ENCODE measurements at places on chromosomes 16 and 17.

DNA sequence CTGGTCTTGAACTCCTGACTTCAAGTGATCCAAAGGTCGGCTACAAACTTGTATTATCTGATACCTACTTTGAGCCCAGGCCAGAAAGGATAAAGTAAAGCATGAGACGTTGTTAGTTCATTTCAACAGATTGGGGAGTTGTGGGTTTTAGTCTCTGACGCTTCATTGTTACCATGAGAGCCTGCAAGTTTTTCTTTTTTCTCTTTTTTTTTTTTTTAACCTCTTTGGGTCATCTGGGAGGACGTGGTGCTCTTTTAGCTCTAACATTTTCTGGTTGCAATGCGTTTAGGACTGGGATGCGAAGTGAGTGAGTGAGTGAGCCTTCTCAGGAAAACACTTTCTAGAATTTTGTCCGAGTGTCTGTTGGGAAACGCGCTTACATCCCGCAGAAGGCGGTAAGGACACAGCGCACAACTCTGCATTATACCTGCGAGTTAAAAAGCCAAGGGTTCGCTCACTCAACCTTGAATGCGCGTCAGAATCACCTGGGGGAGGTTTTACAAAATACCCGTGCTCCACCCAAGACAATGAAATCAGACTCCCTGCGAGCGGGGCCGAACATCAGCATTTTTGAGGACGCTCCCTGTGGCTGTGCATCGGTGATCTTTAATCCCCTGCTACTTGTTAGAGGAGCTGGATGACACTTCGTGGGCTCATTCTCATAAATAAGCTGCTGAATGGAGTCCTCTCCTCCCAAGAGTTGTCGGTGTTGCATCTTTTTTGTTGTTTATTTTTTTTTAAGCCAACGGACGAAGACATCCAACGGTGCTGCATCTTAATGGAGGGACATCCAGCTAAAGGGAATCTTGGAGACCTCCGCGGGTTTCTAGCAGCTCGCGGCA, 629 bp upstream of the RNF135 start:
- DNase-seq: no peak

GRCh38 chr17:46117117-46117516, 76.1 kb downstream of the KANSL1 start:
- no peak for DNase-seq

- no peak for DNase-seq
Observed at GRCh38 chr16:85856585-85856984, 42.4 kb upstream of the IRF8 start.

- DNase-seq: no peak
Observed at GRCh38 chr16:86248310-86248905, 261.9 kb upstream of the FOXF1 start.

DNA sequence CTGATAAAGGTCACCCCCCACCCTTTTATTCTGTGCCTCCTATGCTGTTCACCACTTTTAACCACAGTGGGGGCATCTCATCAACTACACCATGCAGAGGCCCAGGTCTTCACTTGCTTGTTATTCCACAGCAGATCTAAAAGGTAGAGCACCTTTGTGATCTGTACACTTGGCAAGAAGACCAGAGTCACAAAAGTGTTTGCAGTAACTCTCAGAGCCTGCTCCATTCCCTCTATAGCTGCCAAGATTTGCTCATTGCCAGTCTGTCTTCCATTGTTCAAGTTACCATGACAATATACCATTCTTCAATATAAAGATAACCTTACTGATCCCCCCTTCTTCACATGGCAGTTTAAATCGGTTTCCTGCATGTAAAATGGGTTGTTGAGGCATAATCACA, 180.0 kb downstream of the TOX3 start:
- no peak for DNase-seq

DNA sequence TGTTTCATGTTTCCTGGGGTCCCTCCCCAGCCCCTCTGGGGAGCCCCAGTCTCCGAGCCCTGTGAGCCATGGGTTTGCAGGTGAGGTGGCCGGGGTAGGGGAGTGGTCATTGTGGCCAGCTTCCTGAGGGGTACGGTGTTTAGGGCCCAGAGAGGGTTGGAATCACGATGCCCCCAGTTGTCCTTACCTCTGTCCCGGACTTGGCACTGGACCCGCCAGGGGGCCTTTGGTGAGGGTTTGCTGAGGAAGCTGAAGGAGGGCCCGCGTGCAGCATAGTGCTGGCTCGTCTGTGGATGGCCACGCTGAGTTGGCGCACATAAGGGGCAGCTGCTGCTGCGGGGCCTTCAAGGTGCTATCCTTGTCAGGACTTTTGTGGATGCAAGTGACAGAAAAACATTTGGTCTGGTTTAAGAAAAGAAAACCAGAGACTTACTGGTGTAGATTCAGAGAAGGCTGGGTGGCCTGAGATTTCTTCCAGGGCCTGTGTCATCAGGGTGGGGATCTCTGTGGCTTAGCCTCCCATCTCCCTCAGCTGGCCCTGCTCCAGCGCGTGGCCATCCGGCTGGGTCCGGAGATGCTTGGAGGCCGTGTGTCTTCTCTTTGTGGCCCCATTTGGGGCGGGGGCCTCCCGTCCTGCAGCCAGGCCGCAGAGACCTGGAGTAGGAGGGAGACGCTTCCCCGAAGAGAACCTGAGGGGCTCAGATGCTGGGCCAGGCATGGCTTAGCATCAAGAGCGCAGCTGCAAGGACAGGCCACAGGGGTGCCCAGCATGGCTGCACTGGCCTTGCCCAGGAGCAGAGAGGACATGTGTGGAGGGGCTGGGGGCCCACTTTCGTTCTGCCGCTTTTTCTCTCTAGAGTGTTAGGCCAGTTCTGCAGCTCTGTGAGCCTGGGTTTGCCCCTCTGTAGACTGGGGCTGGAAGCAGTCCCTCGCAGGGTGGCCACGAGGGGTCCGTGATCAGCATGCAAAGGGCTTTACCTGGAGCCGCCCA, 33.7 kb upstream of the NUDT16L1 start:
- DNase-seq: no peak

DNA sequence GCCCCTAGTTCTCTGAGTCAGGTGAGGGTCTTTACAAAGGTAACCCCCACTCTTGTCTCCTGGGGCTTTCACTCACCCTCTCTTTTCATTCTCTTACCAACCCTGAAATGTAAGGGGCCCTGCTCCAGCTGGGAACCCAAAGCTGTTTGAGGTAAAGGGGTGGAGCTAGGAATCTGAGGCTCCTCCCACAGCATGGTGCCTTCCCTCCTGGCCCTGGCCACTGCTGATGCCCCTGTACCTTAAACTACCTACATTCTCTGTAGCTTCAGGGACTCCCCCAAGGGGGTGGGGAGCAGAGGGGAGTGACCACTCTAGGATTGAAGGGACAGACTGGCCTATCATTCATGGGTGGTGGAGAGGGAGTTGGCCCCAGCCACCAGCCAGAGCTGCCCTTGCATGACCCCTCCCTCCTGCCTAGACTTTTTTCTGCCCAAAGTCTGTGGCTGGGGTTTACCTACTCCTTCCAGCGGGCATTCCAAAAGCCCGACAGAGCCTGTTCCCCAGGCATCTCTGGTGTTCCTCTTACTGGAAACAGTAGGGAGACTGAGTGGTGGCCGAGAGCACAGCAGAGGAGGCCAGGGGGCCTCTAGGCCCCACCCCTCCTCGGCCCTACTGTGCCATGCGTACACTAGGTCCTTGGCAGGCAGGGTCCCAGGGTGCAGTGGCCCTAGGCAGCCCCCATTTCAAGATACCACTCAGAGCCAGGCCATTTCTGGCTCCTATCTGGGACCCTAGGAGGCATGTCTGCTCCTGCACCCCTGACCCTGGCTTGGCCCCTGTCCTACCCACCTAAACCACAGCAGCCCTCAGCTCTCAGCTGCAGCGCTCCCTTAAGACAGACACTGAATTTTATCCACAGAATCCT, 9.5 kb downstream of the DOK4 start:
- no peak for DNase-seq

DNA sequence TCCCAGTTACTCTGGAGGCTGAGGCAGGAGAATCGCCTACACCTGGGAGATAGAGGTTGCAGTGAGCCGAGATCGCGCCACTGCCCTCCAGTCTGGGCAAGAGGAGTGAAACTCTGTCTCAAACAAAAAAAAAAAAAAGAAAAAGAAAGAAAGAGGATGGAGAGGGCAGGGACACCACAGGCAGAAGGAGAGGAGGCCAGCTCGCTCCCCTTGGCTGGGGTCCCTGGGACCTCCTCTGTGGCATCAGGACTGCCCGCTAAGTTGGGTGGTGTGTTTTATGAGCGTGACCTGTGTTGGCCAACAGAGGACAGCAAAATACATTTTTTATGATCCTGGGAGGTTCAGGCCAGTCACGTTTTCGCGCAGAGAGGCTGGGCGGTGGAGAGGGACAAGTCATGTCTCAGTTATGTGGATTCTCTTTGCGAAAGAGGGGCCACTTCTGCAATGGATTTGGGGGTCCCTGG, 229.6 kb downstream of the MRTFB start:
- peak; percentile 75 for DNase-seq

- DNase-seq: no peak
Observed at GRCh38 chr17:2694381-2695242, 17.0 kb downstream of the CLUH start.

- DNase-seq: no peak
Observed at GRCh38 chr16:12936391-12936790, 35.0 kb downstream of the SHISA9 start.

DNA sequence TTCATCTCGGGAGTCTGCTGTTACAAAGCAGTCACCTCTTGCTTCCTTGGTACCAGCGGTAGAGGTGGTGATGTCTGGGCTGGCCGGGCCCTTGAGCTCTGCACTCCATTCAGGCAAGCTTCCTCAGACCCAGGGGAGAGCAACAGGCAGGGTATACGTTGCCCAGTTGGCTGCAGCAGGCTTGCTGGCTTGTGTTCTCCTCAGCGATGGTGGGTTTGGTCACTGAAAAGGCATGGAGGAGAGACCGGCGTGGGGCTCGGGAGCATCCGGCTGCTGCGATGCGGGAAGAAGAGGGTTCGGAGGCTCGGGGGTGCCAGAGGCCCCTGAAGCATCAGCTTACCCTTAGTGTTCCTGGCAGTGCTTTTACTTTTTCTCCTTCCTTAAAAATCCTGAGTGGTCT, 25.8 kb downstream of the SAP30BP start:
- no peak for DNase-seq

Measured in GM10248 (cell line).